ENCODE measurements at places on chromosomes 4 and X. TPM values are rescaled to one million over a fixed set of nuclear protein-coding genes. Genes with fewer than 3 reads are reported as not detected.
A peak's percentile ranks its signal among the peaks of the same experiment; 100 is the strongest.

GRCh38 chr4:139651282-139652194 is 14.1 kb upstream of the MGST2 start:
- DNase-seq = peak; percentile 90
- H3K36me3 ChIP-seq = no peaks in the 10 kb centered on the region
- peak overlapping the region; percentile 43 for H3K4me3 ChIP-seq
- H3K27ac ChIP-seq = no peak overlapping the region
- no peaks in the 10 kb centered on the region for H3K27me3 ChIP-seq
- H3K4me1 ChIP-seq = no peaks in the 10 kb centered on the region

- no peaks in the 10 kb centered on the region for H3K36me3 ChIP-seq
- no peaks in the 10 kb centered on the region for H3K4me1 ChIP-seq
- H3K27ac ChIP-seq = no peak overlapping the region
- DNase-seq = no peak
- no peaks in the 10 kb centered on the region for H3K27me3 ChIP-seq
Observed at GRCh38 chrX:10591363-10592335, 28.7 kb downstream of the MID1 start.

DNA sequence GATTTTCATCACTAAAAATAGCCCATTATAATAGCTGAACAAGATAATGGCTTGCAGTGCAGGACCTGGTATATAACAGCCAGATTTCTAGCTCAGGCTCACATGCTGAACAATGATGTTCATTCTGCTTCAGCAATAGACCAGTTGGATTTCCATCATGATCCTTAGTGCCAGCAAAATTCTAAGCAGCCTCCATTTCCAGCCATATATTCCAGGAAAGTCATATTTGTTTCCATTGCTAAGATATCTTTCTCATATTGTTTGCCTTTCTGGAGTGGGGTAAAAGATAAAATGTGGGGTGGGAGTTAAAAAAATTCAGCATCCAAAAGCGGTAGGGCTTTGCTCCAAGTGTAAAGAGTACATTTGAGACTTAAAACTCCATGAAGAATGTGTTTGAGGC is 2344.1 kb downstream of the PCDH7 start:
- no peak for DNase-seq
- H3K27me3 ChIP-seq = no peaks in the 10 kb centered on the region
- no peak overlapping the region for H3K27ac ChIP-seq
- no peaks in the 10 kb centered on the region for H3K4me1 ChIP-seq

DNA sequence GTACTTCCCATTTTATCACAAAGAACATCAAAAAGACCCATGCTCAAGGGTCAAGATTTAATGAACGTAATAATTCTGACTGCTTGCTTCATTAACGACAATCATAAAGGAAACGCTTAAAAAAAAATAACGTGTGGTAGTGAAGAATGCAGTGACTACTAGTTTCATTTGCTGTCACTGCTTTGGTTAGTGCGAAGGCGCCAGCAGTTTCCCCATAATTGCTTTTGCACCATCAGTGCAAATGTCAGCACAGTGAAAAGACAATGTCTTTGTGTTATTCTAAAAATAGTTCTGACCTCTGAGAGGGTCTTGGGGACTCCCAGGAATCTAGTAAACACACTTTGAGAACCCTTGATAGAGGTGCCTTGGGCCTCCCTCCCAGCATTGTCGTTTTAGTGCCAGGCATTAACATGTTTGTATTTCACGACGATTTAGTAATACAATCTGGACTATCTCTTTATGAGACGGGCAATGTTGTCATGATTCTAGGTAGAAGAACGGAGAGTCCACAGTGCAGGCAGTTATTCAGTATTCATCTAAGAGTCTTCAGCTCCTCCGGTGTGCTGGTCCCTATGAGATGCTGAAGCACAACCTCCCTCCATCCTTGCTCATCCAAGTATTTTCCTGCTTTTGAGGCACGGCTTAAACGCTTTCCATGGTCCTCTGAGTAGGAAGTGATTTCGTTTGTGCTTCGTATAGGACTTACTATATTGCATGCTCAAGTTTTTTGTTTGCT is 71.0 kb downstream of the AFF1 start:
- H3K4me1 ChIP-seq = peaks cover 14% of the 10 kb centered on the region
- H3K4me3 ChIP-seq = peak overlapping the region; percentile 52
- H3K27me3 ChIP-seq = no peaks in the 10 kb centered on the region
- peak overlapping the region; percentile 89 for H3K27ac ChIP-seq
- H3K36me3 ChIP-seq = no peaks in the 10 kb centered on the region

DNA sequence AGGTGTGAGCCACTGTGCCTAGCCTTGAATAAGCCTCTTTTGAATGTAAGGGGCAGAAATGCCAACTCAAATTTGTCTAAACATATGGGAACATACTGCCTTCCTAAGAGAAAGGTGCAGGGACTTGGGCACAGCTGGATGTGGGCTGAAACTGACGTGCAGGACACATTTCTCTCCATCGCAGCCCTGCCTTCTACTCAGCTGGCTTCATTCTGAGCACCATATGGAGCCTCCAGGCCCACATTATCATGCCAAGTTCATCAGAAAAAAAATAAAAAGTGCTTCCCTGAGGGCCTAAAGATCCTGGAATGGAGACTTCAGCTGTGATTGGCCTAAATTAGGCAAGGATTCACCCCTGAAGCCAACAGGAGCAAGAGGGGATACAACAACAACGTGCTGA is 386.2 kb downstream of the RAB28 start:
- no peaks in the 10 kb centered on the region for H3K27me3 ChIP-seq
- H3K4me1 ChIP-seq = peaks cover 5% of the 10 kb centered on the region
- H3K27ac ChIP-seq = no peak overlapping the region
- no peak overlapping the region for H3K4me3 ChIP-seq
- no peaks in the 10 kb centered on the region for H3K36me3 ChIP-seq

- no peaks in the 10 kb centered on the region for H3K27me3 ChIP-seq
- H3K36me3 ChIP-seq = no peaks in the 10 kb centered on the region
- no peaks in the 10 kb centered on the region for H3K4me1 ChIP-seq
- H3K27ac ChIP-seq = no peak overlapping the region
Observed at GRCh38 chrX:109774706-109775105, 41.6 kb upstream of the ACSL4 start.

- no peak for DNase-seq
- no peaks in the 10 kb centered on the region for H3K36me3 ChIP-seq
- H3K27me3 ChIP-seq = no peaks in the 10 kb centered on the region
Observed at GRCh38 chrX:17030092-17030491, 83.6 kb downstream of the REPS2 start.

GRCh38 chr4:26864899-26865298 is 4.3 kb downstream of the STIM2 start:
- DNase-seq = no peak
- H3K4me1 ChIP-seq = peaks cover 10% of the 10 kb centered on the region
- H3K27me3 ChIP-seq = no peaks in the 10 kb centered on the region
- no peaks in the 10 kb centered on the region for H3K36me3 ChIP-seq
- H3K27ac ChIP-seq = no peak overlapping the region

GRCh38 chrX:7205037-7205577 is 57.2 kb upstream of the PUDP start:
- no peaks in the 10 kb centered on the region for H3K36me3 ChIP-seq
- DNase-seq = no peak
- H3K4me1 ChIP-seq = no peaks in the 10 kb centered on the region
- H3K4me3 ChIP-seq = no peak overlapping the region
- no peak overlapping the region for H3K27ac ChIP-seq
- H3K27me3 ChIP-seq = no peaks in the 10 kb centered on the region

DNA sequence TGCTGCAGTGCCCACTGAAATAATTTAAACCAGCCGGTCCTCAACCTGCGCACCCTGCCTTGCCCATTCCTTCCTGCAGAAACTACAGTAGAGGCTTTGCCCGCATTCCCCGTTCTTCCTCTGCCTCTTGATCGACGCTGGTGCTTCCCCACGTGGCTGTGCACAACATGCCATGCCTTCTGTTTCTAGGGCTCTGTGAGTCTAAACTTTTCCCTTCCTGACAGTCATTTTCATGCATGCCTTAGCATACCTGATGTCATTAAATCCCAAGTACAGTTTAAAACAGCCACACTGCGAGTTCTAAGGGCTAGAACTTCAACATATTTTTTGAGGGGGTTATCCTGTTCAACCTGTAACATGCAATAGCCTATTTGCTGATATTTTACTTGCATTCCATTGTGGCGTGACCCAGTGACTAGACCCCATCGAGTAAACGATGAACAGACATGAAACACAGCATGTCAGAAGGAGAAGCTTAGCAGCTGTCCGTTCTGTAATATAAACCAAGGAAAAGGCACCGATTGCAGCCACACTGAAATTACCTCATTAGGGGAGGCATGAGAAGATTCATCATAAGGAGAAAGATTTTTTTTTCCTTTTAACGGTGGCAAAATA is 232.5 kb downstream of the ARHGAP10 start:
- no peak overlapping the region for H3K4me3 ChIP-seq
- DNase-seq = no peak
- no peak overlapping the region for H3K27ac ChIP-seq
- no peaks in the 10 kb centered on the region for H3K4me1 ChIP-seq
- H3K27me3 ChIP-seq = no peaks in the 10 kb centered on the region
- peaks cover 19% of the 10 kb centered on the region for H3K36me3 ChIP-seq

DNA sequence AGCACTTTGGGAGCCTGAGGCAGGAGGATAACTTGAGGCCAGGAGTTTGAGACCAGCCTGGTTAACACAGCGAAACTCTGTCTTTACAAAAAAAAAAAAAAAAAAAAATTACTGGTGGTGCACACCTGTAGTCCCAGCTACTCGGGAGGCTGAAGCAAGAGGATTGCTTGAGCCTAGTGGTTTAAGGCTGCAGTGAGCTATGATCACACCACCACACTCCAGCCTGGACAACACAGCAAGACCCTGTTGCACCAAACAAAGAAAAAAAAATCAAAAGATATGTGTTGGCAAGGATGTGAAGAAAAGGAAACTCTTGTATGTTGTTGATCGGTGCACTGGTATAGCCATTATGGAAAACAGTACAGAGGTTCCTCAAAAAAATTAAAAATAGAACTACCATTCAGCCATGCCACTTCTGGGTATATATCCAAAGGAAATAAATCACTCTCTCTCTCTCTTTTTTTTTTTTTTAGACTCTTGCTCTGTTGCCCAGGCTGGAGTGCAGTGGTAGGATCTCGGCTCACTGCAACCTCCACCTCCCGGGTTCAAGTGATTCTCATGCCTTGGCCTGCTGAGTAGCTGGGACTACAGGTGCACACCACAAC is 15.2 kb downstream of the SH3D19 start:
- H3K36me3 ChIP-seq = no peaks in the 10 kb centered on the region
- no peak for DNase-seq
- H3K27ac ChIP-seq = no peak overlapping the region
- no peak overlapping the region for H3K4me3 ChIP-seq
- no peaks in the 10 kb centered on the region for H3K27me3 ChIP-seq

- H3K4me1 ChIP-seq = no peaks in the 10 kb centered on the region
- no peak for DNase-seq
- H3K36me3 ChIP-seq = no peaks in the 10 kb centered on the region
Observed at GRCh38 chrX:38754102-38754790, 47.0 kb upstream of the MID1IP1 start.

- no peak overlapping the region for H3K4me3 ChIP-seq
- no peak overlapping the region for H3K27ac ChIP-seq
- no peak for DNase-seq
Observed at GRCh38 chrX:105564501-105564900, 257.8 kb upstream of the NRK start.

DNA sequence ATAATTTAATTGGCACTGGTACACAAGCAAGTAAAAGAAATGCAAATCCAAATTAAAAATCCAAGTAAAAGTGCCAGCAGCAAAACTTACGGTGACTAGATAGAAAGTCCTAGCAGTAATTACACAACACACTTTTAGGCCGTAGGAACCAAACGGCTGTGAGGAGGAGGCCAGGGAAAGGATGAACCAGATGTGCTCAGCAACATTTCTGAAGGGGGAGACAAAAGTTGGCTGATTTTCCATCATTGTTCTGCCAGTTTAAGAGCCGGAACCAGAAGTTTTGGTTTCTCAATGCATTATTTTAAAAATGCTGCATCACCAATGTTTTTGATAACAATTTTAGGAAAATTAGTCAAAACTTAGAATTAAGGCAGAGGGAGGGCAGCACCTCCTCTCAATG is 68.7 kb upstream of the ENPP6 start:
- H3K27ac ChIP-seq = no peak overlapping the region
- H3K4me1 ChIP-seq = peaks cover 3% of the 10 kb centered on the region
- no peaks in the 10 kb centered on the region for H3K27me3 ChIP-seq
- DNase-seq = no peak
- no peak overlapping the region for H3K4me3 ChIP-seq

- H3K4me1 ChIP-seq = no peaks in the 10 kb centered on the region
- H3K4me3 ChIP-seq = no peak overlapping the region
- H3K27ac ChIP-seq = no peak overlapping the region
- no peaks in the 10 kb centered on the region for H3K36me3 ChIP-seq
- no peaks in the 10 kb centered on the region for H3K27me3 ChIP-seq
Observed at GRCh38 chr4:45778514-45778913, 345.3 kb downstream of the GABRG1 start.

- no peaks in the 10 kb centered on the region for H3K27me3 ChIP-seq
- peaks cover 7% of the 10 kb centered on the region for H3K36me3 ChIP-seq
- H3K4me1 ChIP-seq = peaks cover 35% of the 10 kb centered on the region
- DNase-seq = no peak
Observed at GRCh38 chr4:118753096-118753495, 67.9 kb downstream of the METTL14 start.

DNA sequence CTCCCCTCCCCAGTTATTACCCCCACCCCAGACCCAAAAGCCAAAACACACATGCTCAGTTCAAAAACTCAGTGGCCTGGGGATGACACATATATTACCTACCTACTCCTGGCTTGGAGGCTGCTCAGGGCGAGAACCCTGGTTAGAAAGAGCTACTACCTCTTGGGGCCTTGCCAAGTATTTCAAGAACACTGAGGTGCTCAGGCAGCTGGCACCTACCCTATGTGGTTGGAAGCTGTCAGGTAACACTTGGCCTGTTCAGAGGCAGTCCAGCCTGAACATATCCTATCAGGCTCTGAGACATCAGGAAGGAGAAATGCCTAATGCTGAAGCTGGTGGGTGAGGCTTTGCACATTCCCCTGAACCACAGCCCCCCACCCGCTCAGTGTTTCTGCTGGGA is 4.9 kb downstream of the BCAP31 start:
- DNase-seq = no peak
- H3K27ac ChIP-seq = no peak overlapping the region
- H3K4me1 ChIP-seq = no peaks in the 10 kb centered on the region
- peaks cover 42% of the 10 kb centered on the region for H3K36me3 ChIP-seq
- no peak overlapping the region for H3K4me3 ChIP-seq
- H3K27me3 ChIP-seq = no peaks in the 10 kb centered on the region

DNA sequence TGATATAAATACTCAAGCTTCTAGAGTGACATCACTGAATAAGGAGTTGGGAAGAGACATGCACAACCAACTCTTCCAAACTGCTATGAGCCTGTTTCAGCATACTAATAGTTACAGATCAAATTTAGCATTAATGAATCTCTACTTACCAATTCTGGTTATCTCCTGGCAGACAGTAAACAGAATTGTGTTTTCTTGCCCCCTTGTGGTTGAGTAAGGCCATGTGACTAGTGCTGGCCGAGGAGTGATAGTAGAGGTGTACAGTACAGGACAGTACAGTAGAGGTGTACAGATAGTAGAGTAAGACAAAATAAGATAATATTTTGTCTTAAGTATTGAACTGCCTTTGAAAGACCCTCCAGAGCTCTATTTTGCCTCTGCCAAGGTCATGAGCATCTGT is 681.4 kb downstream of the GABRG1 start:
- no peak overlapping the region for H3K4me3 ChIP-seq
- no peaks in the 10 kb centered on the region for H3K36me3 ChIP-seq

Gene GUCY1A1
- 37.1 TPM for total RNA-seq

Gene PTCHD1
- 2.8 TPM for total RNA-seq

Gene ERVMER34-1
- not detected for total RNA-seq

Gene GPR34
- 1.5 TPM for total RNA-seq

Data from ascending aorta (tissue), 2 donors.